ENCODE measurements at places on chromosomes 7 and 10. TPM values are rescaled to one million over a fixed set of nuclear protein-coding genes. Genes with fewer than 3 reads are reported as not detected.

DNA sequence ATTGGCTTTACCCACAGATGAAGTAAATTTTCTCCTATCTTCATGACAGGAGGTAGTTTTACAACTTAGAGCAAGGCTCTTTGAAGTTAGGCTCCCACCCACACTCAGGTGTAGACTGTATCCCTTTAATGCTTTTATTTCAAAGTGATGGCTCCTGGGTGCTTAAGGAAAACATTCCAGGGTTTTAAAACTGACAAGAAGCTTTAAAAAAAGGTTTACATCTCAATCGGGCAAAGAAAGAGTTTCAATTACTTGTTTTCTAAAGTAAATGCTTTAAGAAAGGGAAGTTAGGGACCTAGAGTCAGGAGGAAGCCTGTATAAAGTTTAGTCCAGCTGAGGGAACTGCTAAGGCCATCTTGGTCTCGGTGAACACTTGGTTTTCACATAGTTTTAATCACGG lies 1153.8 kb upstream of the C7orf33 start:
- no peaks in the 10 kb centered on the region for H3K36me3 ChIP-seq
- no peaks in the 10 kb centered on the region for H3K27me3 ChIP-seq
- no peaks in the 10 kb centered on the region for H3K4me1 ChIP-seq
- no peak overlapping the region for H3K4me3 ChIP-seq

Gene LRRTM3
- not detected for total RNA-seq

DNA sequence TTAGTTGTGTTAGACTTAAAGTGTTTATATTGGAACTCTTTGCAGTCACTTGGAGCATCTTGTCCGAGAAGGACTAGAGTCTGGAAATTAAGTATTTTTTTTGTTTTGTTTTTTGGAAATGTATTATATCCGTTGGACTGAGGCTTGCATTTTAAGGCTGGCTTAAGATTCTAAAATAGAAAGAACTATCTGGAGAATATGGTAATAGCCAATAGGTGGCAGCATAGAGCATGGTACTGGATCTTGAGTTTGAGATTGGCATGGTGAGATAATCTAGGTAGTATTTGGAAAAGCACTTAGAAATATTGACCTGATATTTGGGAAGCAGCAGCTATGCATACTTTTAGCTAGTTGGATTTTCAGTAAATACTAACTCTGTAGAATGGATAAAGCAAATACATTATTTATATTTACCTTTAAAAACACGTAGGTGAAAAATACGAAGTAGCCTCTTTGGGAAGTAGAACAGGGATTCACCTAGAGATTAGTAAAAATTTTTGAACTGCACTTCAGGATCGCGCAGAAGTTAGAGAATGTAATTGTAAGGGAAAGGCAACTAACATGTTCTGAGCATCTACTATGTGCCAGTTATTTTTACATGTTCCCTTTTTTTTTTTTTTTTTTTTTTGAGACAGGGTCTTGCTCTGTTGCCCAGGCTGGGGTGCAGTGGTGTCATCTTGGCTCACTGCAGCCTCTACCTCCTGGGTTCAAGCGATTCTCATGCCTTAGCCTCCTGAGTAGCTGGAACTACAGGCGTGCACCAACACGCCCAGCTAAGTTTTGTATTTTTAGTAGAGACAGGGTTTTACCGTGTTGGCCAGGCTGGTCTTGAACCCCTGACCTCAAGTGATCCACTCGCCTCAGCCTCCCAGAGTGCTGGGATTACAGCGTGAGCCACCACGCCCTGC lies 78.6 kb downstream of the LCOR start:
- H3K36me3 ChIP-seq: peaks cover 20% of the 10 kb centered on the region
- no peak overlapping the region for H3K27ac ChIP-seq
- DNase-seq: no peak
- H3K4me3 ChIP-seq: no peak overlapping the region

DNA sequence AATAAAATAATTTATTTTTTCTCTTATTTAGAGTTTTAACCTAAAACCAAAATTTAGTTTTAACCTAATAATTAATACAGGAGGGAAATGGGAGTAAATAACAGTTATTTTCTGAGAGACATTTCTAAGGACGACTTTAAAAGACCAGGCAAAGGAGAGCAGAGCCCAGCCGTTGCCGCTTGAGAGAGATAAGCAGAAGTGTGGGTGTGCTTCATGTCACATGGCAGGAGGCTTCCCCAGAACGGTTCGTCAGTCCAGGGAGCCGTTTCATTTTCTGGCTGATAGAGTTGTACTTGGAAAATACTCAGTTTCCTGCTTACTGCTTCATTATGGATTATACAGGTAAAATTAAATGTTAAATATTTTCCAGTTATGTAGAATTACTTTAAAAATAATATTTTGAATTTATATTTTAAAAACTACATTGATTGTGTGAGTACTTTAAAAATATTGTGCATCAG lies 61.4 kb downstream of the ST7 start:
- peak overlapping the region; percentile 5 for H3K4me3 ChIP-seq
- DNase-seq: peak; percentile 65
- no peak overlapping the region for H3K27ac ChIP-seq
- peaks cover 24% of the 10 kb centered on the region for H3K4me1 ChIP-seq

DNA sequence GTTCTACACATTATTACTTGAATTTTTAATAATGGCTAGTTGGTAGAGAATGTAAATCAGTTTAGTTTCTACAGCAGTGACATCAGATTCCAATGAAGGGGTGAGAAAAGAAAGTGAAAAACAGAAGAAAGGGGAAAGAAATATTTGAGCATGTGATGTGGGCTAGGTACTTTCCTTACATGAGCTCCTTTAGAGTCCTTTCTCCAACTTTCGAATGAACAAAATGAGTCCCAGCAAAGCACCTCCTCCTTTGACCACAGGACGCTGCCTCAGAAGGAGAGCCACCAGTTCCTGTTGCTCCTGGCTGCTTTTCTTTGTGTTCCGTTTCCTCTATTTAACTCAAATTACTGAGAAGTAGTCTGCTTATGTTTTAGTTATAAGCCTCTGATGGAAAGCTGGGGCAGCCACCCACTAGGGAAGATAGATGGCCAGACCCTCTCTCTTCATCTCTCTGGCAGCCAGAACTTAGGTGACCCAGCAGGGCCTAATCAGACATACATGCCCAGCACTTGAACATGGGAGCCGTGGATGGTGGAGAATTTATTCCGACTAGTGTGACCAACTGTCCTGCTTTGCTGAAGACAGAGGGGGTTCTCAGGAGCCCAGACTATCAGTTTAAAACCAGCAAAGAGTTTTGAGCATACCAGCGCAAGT lies 82.4 kb upstream of the NME8 start:
- H3K36me3 ChIP-seq: no peaks in the 10 kb centered on the region
- no peaks in the 10 kb centered on the region for H3K27me3 ChIP-seq
- H3K4me3 ChIP-seq: peak overlapping the region; percentile 11

DNA sequence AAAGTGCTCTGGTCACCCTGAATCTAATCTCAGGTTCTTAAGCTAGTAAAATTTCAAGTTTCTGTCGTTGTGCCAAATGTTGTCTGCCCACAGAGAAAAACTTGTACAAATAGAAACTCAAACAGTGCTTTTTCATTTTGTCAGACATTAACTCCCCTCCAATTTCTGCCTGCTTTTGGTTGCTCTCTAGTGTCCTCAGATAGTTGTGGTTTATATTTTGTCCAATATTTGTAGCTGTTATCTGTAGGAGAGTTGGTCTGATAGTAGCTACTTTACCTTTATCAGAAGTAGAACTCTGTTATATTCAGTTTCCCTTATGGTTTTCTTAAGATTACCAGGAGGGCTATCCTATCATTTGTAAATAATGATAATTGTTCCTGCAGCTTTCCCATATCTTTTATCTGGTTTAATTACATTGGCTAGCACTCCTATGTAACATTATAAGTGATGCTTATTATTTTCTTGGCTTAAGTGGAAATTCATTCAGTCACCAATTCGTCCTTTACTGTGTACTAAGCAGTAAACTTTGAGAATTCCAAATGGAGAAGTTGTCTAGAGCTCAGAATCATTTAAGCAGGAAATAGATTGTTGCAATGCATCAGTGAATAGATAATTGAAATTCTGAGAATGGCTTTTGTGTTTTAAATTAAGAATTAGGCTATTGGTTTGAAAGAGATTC lies 91.0 kb downstream of the ANKIB1 start:
- no peak for DNase-seq
- H3K4me1 ChIP-seq: no peaks in the 10 kb centered on the region
- H3K27ac ChIP-seq: no peak overlapping the region

DNA sequence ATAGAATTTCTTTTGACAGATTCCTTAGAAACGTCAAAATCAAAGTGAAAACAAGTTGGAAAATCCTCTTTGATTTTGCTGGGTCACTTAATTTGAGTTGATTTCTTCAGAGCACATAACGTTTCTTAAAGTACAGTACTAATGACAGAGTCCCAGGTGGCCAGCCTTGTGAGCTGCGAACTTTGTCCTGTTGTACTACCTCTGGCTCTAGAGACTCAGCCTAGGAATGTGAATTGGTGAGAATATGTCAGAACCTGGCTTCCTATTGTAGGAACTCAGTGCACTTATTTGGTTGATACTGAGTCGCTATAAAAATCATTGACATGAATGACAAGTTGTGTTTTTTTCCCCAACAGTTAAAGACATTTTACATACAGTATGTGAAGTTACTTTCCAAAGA lies 20.2 kb downstream of the SDK1 start:
- H3K36me3 ChIP-seq: no peaks in the 10 kb centered on the region
- no peaks in the 10 kb centered on the region for H3K27me3 ChIP-seq
- no peak overlapping the region for H3K4me3 ChIP-seq

Measured in left lung (tissue), 14 donors.